Effector memory CD4-positive, alpha-beta T cell (primary cell): ENCODE measurements at places on chromosomes 1 and 21.

DNA sequence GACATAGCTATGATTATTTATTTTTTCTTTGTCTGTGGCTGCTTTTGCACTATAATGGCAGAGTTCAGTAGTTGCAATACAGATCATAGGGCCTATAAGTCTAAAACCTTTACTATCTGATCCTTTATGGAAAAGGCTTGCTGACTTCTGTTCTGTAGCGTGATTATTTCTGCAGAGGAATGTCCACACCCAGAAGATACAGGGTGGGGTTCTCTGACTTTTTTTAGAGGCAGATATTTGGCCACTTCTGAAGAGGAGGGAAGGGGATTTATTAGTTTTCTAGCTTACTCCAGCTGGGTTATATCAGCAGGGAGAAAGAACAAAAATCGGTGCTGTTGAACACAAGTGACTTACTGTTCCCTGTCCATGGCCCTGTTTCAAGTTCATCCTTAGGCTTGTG, 97.6 kb downstream of the RPE65 start:
- DNase-seq = no peak
- H3K27ac ChIP-seq = no peak overlapping the region
- H3K4me3 ChIP-seq = no peak overlapping the region
- no peaks in the 10 kb centered on the region for H3K36me3 ChIP-seq

DNA sequence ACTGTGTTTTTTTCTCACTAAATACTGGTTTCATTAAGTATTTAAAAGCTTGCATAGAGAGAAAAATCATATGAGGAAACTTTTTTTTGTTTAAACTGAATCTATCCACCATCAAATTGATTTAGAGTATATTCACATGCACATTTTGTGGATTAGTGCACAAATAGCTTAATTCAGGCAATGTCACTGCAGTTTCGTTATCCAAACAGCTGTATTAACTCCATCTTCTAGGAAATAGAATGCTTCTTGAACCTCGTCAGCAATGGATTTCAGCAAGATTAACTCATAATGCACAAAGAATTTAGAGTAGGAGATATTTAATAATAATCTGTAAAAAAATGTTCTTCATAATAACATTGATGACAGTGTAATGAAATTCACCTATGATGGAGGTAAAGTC, 37.5 kb downstream of the NEXN start:
- DNase-seq = no peak
- H3K27me3 ChIP-seq = no peaks in the 10 kb centered on the region
- H3K27ac ChIP-seq = no peak overlapping the region
- H3K4me3 ChIP-seq = no peak overlapping the region
- H3K4me1 ChIP-seq = no peaks in the 10 kb centered on the region

DNA sequence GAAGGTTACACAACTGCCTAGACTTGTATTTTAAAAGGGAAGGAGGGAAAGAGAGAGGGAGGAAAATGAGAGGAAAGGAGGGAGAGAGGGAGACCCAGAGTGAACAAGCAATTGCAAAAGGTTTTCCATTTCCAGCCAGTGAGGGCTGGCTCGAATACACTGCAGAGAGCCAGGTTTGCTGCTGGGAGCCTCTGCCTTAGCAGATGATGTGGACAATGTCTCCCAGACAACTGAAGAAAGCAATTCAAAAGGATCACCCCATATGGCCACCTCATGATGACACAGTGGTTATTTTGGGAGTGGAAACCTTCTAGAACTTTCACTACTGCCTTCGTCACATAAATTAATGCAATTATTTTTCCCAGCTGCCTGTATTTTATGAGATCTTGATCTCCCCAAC, 86.4 kb downstream of the BCAR3 start:
- no peak for DNase-seq
- no peaks in the 10 kb centered on the region for H3K4me1 ChIP-seq
- no peaks in the 10 kb centered on the region for H3K27me3 ChIP-seq
- H3K36me3 ChIP-seq = no peaks in the 10 kb centered on the region
- H3K27ac ChIP-seq = no peak overlapping the region

DNA sequence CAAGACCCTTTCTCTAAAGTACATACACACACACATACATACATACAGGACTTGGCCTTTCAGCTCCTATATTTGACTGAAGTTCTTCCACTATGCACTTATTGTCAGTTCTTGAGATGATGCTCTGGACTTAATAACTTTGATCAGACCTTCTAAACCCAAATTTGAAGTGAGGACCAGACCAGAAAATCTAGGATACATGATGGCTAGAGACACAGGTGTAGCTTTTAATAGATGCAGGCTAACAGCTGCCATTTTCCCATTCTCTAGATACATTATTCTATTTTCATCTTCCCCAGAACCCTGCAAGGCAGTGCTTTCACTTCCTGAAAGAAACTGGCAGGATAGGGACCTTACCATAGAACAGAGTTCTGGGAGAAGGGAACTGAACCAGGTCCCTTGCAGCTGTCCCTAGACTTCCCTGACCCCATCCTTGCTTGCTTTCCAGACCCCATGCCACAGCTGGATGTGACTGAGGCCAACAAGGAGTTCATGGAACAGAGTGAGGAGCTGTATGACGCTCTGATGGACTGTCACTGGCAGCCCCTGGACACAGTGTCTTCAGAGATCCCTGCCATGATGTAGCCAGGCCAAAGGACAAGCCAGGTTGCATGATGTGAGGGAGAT, 14.9 kb upstream of the RAB42 start:
- peaks cover 14% of the 10 kb centered on the region for H3K4me1 ChIP-seq
- peaks cover 31% of the 10 kb centered on the region for H3K36me3 ChIP-seq
- H3K27ac ChIP-seq = no peak overlapping the region

- H3K4me1 ChIP-seq = peaks cover 5% of the 10 kb centered on the region
- no peak overlapping the region for H3K27ac ChIP-seq
- peaks cover 11% of the 10 kb centered on the region for H3K27me3 ChIP-seq
- DNase-seq = no peak
- H3K36me3 ChIP-seq = no peaks in the 10 kb centered on the region
- H3K4me3 ChIP-seq = no peak overlapping the region
Observed at GRCh38 chr1:203126151-203126865, 1.2 kb upstream of the ADORA1 start.

- H3K27ac ChIP-seq = no peak overlapping the region
- H3K27me3 ChIP-seq = no peaks in the 10 kb centered on the region
- peaks cover 3% of the 10 kb centered on the region for H3K4me1 ChIP-seq
- no peak for DNase-seq
- H3K4me3 ChIP-seq = no peak overlapping the region
- H3K36me3 ChIP-seq = peaks cover 38% of the 10 kb centered on the region
Observed at GRCh38 chr1:25985171-25985570, 12.7 kb downstream of the PAFAH2 start.

DNA sequence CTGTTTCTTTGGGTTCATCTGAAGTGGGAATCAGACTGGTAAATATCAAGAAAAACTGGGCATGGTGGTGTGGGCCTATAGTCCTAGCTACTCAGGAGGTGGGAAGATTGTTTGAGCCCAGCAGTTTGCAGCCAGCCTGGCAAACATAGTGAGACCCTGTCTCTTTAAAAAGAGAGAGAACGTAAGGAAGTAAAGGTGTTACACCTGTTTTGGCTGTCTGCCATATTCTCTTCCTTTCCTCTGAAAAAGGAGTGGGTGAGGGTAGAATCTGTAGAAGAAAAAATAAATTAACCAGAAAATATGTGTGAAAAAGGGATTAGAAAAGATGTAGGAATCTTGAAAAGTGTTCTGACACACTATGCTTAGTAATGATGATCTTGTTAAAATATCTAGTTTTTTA, 20.0 kb downstream of the AHCYL1 start:
- H3K27ac ChIP-seq = no peak overlapping the region
- H3K4me1 ChIP-seq = peaks cover 13% of the 10 kb centered on the region
- peaks cover 9% of the 10 kb centered on the region for H3K36me3 ChIP-seq
- H3K27me3 ChIP-seq = no peaks in the 10 kb centered on the region
- no peak for DNase-seq
- no peak overlapping the region for H3K4me3 ChIP-seq

- DNase-seq = no peak
- no peaks in the 10 kb centered on the region for H3K4me1 ChIP-seq
- no peaks in the 10 kb centered on the region for H3K36me3 ChIP-seq
- no peaks in the 10 kb centered on the region for H3K27me3 ChIP-seq
- H3K4me3 ChIP-seq = no peak overlapping the region
Observed at GRCh38 chr1:175317779-175318178, 125.2 kb upstream of the KIAA0040 start.

DNA sequence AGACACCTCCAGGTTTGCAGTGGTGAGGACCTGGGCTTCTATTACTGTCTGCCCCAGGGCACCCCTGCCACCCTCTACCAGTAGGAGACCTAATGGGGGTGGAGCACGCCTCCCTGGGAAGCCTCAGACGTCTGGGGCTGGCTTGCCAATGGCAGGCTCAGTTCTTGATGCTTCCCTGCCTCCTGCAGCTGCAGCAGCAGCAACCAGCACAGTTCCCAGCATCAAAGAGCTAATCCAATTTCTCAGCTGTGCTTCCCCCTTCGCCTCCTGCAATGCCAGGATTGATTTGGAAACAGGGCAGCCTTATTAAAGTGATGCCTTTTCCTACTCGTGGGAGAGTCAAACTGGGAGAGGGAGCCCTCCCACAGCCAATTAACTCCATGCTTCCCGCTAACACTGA, 8.2 kb downstream of the SYT2 start:
- no peak overlapping the region for H3K4me3 ChIP-seq
- no peaks in the 10 kb centered on the region for H3K36me3 ChIP-seq
- peaks cover 2% of the 10 kb centered on the region for H3K27me3 ChIP-seq
- H3K4me1 ChIP-seq = no peaks in the 10 kb centered on the region
- no peak for DNase-seq
- no peak overlapping the region for H3K27ac ChIP-seq

GRCh38 chr1:8120693-8121260, 94.7 kb upstream of the ERRFI1 start:
- no peak for DNase-seq
- H3K27me3 ChIP-seq = no peaks in the 10 kb centered on the region
- H3K36me3 ChIP-seq = no peaks in the 10 kb centered on the region

DNA sequence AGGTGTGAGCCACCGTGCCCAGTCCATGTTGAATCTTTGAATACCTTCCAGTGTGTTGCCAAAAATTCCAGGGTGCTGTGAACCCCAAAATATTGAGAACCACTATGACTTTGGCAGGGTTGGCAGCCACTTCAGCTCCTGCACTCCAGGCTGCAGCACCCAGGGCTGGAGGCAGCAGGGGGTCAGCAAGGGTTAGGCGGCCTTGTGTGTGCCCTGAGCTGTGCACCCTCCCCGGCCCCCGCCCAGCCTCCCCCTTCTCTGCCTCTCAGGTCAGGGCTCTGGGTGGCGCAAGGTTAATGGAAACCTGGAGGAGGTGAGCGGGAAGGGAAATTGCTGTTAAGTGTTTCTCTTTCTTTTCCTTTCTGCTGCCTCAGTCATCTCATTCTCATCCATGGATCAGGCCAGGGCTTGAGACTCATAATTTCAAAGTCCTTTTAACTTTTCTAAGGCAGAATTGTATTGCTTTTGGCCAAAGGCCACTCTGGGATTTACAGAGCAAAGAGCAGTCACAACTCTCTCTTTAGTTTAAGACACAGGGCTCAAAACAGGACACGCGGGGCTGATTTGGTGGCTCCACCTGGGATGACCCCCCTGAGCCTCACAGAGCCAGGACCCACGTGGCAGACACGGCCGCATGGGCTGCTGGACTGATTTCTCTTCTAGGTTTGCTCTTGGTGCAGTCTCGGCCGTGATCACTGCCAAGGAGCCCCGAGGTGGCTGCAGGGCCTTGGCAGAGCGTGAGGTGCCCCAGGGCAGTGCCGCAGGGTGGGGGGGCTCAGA, 212.3 kb downstream of the PTPRU start:
- H3K27ac ChIP-seq = no peak overlapping the region
- H3K4me3 ChIP-seq = no peak overlapping the region
- no peak for DNase-seq

GRCh38 chr1:39346872-39347271, 142.4 kb downstream of the MACF1 start:
- H3K27me3 ChIP-seq = no peaks in the 10 kb centered on the region
- no peak overlapping the region for H3K27ac ChIP-seq
- DNase-seq = no peak
- no peaks in the 10 kb centered on the region for H3K4me1 ChIP-seq

GRCh38 chr21:33122507-33122906, 52.6 kb downstream of the OLIG1 start:
- no peaks in the 10 kb centered on the region for H3K36me3 ChIP-seq
- H3K27ac ChIP-seq = no peak overlapping the region
- H3K4me1 ChIP-seq = no peaks in the 10 kb centered on the region
- no peak for DNase-seq
- no peak overlapping the region for H3K4me3 ChIP-seq

DNA sequence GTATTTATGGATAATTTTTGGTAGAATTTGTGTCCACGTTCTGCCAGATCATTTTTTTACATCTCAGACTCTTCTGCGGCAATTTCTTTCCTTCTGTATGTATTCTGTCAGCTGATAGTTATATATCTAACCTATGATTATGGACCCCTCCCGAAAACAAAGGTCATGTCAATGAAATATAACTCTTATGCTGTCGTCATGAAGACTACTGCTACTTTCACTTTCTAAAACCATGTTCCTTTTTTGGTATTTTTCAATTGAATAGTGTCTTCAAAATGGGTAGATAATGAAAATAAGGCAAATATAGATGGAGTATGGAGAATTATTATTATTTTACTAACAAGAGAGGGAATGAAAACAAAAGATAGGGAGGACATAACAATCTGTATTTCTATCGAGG, 3.2 kb downstream of the ANGPTL1 start:
- DNase-seq = no peak
- H3K27ac ChIP-seq = no peak overlapping the region
- no peaks in the 10 kb centered on the region for H3K27me3 ChIP-seq

DNA sequence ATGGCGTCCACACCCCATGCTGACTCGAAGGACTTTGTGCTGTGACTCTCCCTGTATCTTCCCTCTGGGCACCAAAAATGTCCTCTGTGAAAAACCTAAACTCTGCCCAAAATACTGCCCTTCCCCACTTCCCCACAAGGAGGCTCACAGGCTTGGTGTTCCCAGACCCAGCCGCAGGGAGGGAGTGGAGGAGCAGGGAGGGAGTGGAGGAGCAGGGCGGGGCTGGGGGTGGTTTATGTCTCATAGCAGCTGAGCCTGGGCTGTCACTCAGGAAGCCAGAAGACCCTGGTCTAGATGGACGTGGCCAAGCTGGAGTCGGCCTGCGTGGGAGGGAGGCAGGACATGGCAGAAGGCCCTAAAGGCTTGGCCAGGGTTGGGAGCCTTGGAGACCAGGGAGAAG, 461.7 kb downstream of the PTPRU start:
- H3K27me3 ChIP-seq = no peaks in the 10 kb centered on the region
- H3K36me3 ChIP-seq = no peaks in the 10 kb centered on the region
- no peak overlapping the region for H3K27ac ChIP-seq
- no peak overlapping the region for H3K4me3 ChIP-seq
- H3K4me1 ChIP-seq = no peaks in the 10 kb centered on the region
